ENCODE measurements at places on chromosomes 7 and 10.

- peaks cover 7% of the 10 kb centered on the region for H3K27me3 ChIP-seq
- DNase-seq: no peak
- H3K27ac ChIP-seq: no peak overlapping the region
- no peak overlapping the region for H3K4me3 ChIP-seq
- H3K36me3 ChIP-seq: no peaks in the 10 kb centered on the region
- no peaks in the 10 kb centered on the region for H3K4me1 ChIP-seq
These were observed 48.9 kb downstream of the BLNK start for GRCh38 chr10:96222441-96222840.

DNA sequence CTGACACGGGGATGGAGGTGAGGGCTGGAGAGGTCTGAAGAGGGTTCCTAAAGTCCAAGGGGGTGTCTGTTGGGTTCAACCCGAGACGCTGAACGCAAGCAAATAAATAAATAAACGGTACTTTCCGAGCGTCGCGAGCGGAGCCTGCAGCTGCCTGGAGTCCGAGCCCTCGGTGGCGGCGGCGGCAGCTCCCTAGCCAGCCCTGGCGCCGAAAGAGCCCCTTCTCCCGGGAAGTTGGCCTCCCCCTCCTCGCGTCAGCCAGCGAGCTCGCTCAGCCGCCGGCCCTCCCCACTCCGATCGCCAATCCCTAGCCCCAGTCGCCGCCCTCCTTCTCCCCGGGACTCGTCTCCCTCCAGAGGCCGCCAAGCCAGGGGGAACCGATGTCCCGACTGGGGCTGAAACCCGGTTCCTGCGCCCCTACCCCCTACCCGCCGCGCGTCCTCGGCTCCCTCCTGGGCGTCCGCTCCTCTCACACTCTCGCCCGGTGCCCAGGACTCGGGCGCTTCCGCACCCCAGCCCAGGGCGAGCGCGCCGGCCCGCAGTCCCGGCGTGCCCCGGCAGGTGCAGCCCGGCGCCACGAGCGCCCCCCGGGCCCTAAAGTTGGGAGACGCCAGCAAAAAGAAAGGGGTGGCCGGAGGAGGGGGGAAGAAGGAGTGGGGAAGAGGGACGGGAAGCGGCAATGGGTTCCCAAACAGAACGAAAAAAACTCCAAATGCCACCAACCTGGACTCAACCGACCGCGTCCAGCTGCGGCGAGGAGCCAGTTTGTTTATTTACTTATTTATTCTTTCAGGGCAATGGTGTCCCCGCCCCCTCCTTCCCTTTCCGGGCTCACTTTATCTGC is at the start of gene GFRA1:
TSS of gene GFRA1 (minus strand) at position 767 of the 844 bp plus-strand sequence. CDS start 1,177 bp downstream, outside the sequence.
- H3K4me1 ChIP-seq: peaks cover 9% of the 10 kb centered on the region
- H3K27ac ChIP-seq: peak within 1 kb of the TSS; percentile 48
- no peak for DNase-seq
- H3K27me3 ChIP-seq: peaks cover 61% of the 10 kb centered on the region

- no peak for DNase-seq
- H3K36me3 ChIP-seq: peaks cover 11% of the 10 kb centered on the region
- H3K27me3 ChIP-seq: peaks cover 19% of the 10 kb centered on the region
- peaks cover 11% of the 10 kb centered on the region for H3K4me1 ChIP-seq
These were observed 92.8 kb downstream of the WDR37 start for GRCh38 chr10:1148855-1149605.

DNA sequence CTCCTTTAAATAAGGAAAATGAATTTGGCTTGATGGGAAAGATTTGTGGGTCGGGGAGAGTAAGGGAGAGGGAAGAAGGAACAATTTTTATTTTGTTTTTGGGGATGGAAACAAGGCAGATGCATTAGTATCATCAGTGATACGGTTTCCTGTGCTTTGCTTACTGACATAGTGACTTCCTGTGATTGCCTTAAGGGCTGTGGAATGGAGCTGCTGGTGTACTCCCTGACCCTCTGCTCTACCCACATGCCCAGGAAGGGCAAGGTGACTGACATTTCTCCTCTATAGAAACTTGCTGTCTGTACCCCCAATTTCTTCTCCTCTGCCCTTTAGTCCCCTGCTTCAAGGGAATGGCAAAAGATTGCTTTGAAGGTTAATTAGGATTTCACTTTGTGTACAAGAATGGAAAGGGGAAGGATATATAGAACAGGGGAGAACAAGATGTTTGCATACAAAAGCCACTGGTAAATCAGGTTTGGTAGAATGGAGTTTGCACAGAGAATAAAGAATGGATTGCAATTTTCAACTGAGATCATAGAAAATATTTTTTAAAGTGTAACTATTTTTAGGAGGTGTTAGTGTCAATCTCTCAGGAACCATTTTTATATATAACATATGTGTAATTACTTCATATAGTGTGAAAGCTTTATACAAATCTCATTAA is 129.0 kb upstream of the AGR3 start:
- H3K36me3 ChIP-seq: no peaks in the 10 kb centered on the region
- peaks cover 28% of the 10 kb centered on the region for H3K4me1 ChIP-seq
- H3K4me3 ChIP-seq: no peak overlapping the region
- peaks cover 6% of the 10 kb centered on the region for H3K27me3 ChIP-seq
- no peak for DNase-seq

DNA sequence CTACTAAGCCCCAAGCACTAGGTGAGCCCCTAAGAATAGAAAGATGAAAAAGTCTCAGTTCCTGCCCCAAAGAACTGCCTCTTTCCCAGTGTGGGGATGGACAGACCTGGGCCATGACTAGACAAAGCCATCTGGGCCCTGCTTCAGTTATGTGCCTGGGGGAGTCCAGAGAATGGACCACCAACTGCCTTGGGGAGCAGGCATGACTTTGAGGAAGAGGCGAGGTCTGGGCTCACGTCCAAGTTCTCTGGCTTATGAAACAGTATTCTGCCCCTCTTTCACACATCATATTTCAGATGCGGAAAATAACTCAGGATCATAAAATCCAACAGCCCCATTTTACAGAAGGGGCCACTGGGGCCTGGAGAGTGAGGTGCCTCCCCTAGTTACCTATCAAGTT is 80.3 kb downstream of the PLXNA4 start:
- H3K27me3 ChIP-seq: no peaks in the 10 kb centered on the region
- no peak overlapping the region for H3K4me3 ChIP-seq

DNA sequence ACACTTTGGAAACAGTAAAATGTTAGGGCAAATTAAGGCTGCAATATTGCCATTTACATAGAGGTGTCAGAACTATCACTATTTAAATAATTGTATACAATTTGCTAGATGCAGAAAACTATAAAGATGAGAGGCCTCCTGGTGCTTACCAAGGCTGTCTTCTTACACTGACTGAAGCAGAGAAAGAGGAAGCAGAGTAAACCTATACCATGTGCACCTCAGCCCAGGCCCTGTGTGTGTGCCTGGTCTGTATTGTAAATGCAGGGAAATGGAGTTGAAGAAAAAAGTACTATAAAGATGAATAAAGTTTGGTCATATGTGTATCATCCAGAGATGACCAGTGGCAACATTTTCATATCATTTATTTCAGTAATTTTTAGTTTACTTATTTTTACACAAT is 29.2 kb downstream of the ELMO1 start:
- H3K27me3 ChIP-seq: no peaks in the 10 kb centered on the region
- H3K36me3 ChIP-seq: no peaks in the 10 kb centered on the region
- no peak for DNase-seq
- H3K4me3 ChIP-seq: no peak overlapping the region
- peaks cover 30% of the 10 kb centered on the region for H3K4me1 ChIP-seq
- H3K27ac ChIP-seq: peak overlapping the region; percentile 12

- no peaks in the 10 kb centered on the region for H3K36me3 ChIP-seq
- H3K27me3 ChIP-seq: no peaks in the 10 kb centered on the region
- H3K27ac ChIP-seq: no peak overlapping the region
- H3K4me3 ChIP-seq: no peak overlapping the region
- no peak for DNase-seq
- no peaks in the 10 kb centered on the region for H3K4me1 ChIP-seq
These were observed 182.2 kb upstream of the PRR15 start for GRCh38 chr7:29381206-29382094.

DNA sequence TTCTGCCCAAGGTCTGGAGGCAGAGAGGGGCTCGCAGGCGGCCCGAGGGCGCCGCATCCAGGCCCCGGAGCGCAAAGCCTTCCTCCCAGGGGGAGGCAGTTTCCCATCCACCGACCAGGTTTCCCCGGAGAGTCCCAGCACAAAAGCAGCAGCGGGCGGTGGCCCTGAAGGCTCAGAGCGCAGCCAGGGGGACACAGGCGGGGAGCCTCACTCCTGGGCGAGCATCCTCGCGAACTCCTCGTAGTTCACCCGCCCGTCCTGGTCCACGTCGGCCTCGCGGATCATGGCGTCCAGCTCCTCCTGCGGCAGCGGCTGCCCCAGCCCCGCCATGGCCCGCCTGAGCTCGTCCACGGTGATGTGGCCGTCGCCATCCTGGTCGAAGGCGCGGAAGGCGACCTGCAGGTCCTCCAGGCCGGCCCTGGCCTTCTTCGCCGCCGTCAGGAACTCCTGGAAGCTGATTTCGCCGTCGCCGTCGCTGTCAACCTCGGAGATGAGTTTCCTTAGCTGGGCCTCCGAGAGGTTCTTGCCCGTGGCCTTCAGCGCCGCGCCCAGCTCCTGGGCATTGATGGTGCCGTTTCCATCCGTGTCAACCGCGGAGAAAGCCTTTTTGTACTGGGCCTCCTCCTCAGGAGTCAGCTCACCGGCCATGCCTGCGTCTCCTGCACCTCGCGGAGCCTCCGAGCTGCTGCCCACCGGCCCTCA is 428 bp downstream of the CALML5 start:
- DNase-seq: no peak
- H3K36me3 ChIP-seq: no peaks in the 10 kb centered on the region
- no peaks in the 10 kb centered on the region for H3K4me1 ChIP-seq
- peaks cover 20% of the 10 kb centered on the region for H3K27me3 ChIP-seq

- H3K4me3 ChIP-seq: peak overlapping the region; percentile 43
- peak; percentile 68 for DNase-seq
- H3K27me3 ChIP-seq: no peaks in the 10 kb centered on the region
- H3K27ac ChIP-seq: peak overlapping the region; percentile 43
- peaks cover 3% of the 10 kb centered on the region for H3K36me3 ChIP-seq
These were observed 151.5 kb downstream of the RNF216 start for GRCh38 chr7:5629941-5630340.

DNA sequence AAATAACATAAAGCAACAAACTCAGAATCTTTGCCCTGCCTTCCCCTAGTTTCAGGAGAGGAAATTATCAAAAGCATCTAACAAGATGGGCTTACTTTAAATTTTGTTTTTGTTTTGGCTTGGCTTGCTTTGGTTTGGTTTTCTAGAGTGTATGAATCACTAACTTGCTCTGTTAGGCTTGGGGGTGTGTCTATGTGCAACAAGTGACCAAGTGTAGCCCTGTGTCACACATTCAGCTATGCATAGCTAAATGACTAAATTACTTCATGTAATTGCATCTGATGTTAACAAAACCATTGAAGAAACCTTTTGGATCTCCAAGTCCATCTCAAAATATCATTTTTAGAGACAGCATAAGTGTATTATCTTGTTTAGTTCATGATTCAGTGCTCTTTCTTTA is 251.0 kb downstream of the TFEC start:
- no peak overlapping the region for H3K27ac ChIP-seq
- H3K4me1 ChIP-seq: no peaks in the 10 kb centered on the region
- no peaks in the 10 kb centered on the region for H3K27me3 ChIP-seq
- no peaks in the 10 kb centered on the region for H3K36me3 ChIP-seq

GRCh38 chr7:149869867-149870266 is 3.9 kb upstream of the ATP6V0E2 start:
- DNase-seq: peak; percentile 36
- peaks cover 85% of the 10 kb centered on the region for H3K4me1 ChIP-seq
- peak overlapping the region; percentile 55 for H3K4me3 ChIP-seq
- H3K36me3 ChIP-seq: no peaks in the 10 kb centered on the region

DNA sequence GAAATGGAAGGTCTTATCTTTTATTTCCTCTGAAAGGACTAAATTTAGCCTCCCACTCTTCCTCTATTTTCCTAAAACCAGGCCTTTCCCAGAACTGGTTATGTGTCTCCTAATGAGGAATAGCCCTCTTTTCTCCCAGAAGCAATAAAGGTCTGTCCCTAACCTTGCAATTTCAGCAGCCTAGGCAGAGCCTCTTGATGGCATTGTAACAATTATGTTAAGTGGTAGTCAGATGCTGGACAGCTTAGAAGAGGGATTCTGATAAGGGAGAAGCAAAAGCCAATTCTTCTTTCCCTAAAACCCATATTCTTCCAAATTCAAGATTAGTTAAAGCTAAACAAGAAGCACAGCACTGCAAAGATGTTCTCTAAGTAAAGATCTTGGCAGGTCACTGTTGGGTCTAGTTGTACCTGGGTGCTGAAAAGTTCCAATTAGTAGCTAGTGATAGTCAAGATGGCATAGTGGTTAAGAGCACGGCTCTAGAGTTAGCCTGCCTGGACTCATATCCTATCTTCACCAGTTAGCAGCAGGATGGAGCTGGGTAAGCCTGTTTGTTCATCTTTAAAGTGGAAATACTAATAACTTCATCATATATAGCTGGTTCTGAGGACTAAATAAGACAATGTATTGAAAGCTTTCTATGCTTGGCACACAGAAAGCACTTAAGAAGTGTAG is 14.3 kb upstream of the KCNIP2 start:
- peaks cover 5% of the 10 kb centered on the region for H3K36me3 ChIP-seq
- H3K4me1 ChIP-seq: peaks cover 10% of the 10 kb centered on the region
- no peak overlapping the region for H3K4me3 ChIP-seq

- no peak overlapping the region for H3K27ac ChIP-seq
- peaks cover 51% of the 10 kb centered on the region for H3K4me1 ChIP-seq
- H3K27me3 ChIP-seq: no peaks in the 10 kb centered on the region
- no peak for DNase-seq
- H3K4me3 ChIP-seq: no peak overlapping the region
These were observed 10.1 kb downstream of the CARD11 start for GRCh38 chr7:3033581-3033980.

GRCh38 chr7:30285536-30286284 is 1.3 kb downstream of the ZNRF2 start:
- H3K4me3 ChIP-seq: peak overlapping the region; percentile 99
- peak overlapping the region; percentile 98 for H3K27ac ChIP-seq
- DNase-seq: peak; percentile 82
- H3K4me1 ChIP-seq: peaks cover 66% of the 10 kb centered on the region

GRCh38 chr7:1703871-1704810 is 34.1 kb downstream of the ELFN1 start:
- H3K4me3 ChIP-seq: no peak overlapping the region
- no peak for DNase-seq
- H3K4me1 ChIP-seq: no peaks in the 10 kb centered on the region
- H3K27me3 ChIP-seq: no peaks in the 10 kb centered on the region

DNA sequence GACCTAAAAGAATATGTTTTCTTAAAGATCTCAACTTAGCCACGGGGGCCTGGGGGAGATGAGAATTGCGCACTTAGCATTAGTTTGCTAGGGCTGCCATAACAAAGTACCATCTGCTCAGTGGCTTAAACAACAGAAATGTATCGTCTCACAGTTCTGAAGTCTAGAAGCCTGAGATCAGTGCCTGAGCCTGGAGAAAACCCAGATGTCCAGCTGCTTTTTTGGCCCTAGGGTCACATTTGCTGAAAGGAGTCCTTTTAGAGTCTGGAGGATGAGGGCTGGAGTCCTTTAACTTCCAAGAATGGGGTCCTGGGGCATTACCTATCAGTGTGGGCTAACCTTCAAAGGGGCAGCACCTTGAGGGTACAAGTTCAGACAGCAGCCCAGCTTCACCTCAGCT is 48.2 kb downstream of the SMURF1 start:
- no peaks in the 10 kb centered on the region for H3K27me3 ChIP-seq
- H3K36me3 ChIP-seq: peaks cover 6% of the 10 kb centered on the region
- DNase-seq: no peak
- no peak overlapping the region for H3K27ac ChIP-seq
